Cardiac fibroblast (primary cell): ENCODE measurements at places on chromosomes 12 and 14.

DNA sequence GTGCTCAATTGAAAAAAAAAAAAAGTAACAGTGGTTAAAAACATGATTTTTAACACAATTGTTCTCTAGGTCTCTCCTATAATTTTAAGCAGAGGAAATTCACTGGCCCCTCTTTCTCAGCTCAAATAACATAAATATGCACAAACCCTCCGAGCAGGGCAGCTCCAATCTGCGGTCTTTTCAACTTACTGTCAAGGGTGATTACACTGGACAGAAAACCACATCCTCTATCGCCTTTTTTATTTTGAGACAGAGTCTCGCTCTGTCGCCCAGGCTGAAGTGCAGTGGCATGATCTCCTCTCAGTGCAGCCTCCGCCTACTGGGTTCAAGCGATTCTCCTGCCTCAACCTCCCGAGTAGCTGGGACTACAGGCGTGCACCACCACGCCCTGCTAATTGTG is 16.5 kb upstream of the GABARAPL1 start:
- no peak for DNase-seq

DNA sequence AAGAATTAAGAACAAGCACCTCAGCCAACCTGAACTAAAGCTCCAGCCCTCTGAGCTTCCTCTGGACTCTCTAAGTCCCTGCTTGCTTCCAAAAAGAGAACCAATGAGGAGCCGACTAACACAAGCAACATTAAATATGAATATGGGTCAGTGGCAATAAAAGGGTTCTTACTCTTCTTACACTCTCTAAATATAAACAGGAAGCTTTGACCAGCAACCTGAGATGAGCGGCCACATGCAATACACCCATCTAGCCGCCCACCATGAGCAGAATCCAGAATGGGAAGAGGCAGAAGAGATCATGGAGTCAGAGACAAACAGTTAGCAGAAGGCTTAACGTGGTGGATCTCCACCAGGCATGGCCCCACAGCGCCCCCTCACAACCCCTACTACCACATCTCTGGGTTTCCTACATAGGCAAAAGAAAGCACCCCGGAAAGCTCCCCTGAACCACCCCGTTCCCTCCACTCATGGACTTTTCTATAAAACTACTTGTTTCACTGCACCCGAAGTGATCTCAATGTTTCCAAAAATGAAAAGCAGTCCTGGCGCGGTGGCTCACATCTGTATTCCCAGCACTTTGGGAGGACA is 59.4 kb downstream of the TTC7B start:
- no peak for DNase-seq

GRCh38 chr14:104582662-104583061 is 3.1 kb downstream of the C14orf180 start:
- DNase-seq: no peak

DNA sequence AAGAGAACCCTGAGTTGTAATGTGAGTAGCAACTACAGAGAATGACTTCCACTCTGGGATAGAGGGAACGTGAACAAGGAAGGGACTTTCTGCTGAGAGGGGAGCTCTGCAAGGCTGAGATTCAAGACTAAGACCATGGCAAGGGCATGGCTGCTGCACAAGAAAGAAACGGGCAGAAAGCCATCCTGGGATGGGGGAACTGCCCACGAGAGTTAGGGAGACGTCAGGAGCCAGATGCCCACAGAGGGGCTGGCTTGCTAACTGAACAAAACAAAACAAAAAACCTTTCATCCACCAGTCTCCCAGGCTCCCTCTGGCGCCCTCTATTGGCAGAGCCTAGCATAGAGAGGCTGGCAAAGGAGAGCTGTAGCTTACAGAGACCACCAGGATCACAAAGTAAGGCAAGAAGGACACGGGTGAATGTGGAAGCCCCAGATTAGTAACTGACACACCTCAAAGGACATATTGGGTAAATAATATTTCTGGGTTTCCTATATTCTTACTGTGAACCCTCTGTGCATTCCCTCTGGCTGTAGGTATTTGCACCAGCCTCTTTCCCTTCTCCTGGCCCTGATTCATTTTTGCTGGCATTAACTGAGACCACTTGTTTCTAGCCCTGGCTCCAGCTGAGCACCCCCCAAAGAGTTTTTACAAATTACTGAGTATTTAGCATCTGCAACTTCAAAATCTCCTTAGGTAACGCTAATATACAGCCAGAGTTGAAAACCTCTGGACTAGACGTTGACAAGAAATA is 338.3 kb downstream of the EMP1 start:
- peak; percentile 61 for DNase-seq
